MG63 (cell line): ENCODE measurements at places on chromosomes 2 and 18.
A peak's percentile ranks its signal among the peaks of the same experiment; 100 is the strongest.

GRCh38 chr2:45315861-45316260 is 295.2 kb downstream of the SRBD1 start:
- peak; percentile 74 for DNase-seq

DNA sequence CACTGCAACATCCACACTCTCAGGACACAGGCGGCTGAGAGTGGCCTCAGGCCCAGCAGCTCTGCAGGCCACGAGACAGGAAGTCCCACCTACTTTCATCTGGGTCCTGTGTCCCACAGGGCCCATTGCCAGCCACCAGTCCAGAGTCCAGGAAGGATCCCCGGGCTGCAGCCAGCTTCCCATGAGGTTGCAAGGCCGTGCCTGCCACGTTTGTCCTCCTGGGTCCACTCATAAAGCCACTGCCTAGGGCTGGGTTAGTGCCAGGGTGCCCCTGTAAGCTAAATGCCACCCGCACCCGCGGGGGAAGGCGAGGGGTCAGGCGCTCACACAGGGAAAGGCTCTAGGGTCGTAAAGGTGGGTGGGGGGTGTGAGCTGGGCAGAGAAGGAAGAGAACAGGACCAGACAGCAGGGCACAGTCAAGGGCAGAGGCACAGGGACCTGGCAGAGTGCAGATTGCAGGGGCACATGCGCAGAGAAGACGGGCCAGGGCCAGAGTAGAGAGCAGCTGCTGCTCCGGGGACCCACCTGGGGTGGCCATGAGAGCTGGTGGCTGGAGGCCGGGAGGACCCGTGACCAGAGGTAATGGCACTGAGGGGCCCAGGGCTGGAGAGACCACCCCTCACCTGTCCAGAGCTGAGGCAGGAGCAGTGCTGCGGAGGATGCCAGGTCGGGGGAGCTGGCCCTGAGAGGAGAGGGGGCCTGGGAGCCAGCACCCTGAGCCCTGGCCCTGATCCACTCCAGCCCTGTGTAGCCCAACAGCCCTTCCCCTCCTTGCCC is 8.0 kb downstream of the AGXT start:
- DNase-seq: no peak

DNA sequence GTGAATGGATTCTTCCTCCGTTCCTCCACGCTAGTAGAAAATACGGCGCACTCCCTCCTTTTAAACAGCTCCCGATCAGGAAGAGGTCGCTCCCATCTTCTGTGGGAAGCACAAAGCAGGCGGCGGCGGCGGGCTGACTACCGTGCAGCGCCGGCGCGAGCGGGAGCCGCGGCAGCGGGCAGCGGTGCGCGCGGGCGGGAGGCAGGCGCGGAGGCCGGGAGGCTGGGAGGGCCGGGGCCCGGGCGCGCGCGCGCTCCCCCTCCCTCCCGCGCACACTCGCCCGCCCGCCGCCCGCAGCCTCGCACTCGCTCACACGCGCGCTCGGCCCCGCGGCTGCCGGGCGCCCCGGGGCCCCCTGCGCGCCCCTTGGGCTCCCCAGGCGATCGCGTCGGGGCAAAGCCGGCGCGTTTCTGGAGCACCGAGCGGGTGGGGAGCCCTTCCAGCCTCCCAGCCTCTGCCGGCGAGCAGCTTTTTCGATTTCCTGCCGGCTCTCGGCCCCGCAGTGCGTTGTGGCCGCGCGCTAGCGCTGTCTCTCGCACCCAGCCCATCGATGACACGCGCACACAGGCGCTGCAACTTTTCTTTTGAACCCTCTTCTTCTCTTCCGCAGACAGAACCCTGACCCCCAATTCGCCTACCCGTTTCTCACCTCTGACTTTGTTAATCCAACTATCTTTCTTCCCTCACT is at the start of gene SLC8A1:
TSS of gene SLC8A1 (minus strand) at position 173 of the 688 bp plus-strand sequence.
- DNase-seq: peak; percentile 63

- DNase-seq: no peak
These were observed 20.5 kb downstream of the DDX18 start for GRCh38 chr2:117834992-117835391.

- peak; percentile 94 for DNase-seq
These were observed 4.2 kb upstream of the ODC1 start for GRCh38 chr2:10452312-10452711.

- DNase-seq: no peak
These were observed 32.3 kb downstream of the ASXL2 start for GRCh38 chr2:25845843-25846505.

DNA sequence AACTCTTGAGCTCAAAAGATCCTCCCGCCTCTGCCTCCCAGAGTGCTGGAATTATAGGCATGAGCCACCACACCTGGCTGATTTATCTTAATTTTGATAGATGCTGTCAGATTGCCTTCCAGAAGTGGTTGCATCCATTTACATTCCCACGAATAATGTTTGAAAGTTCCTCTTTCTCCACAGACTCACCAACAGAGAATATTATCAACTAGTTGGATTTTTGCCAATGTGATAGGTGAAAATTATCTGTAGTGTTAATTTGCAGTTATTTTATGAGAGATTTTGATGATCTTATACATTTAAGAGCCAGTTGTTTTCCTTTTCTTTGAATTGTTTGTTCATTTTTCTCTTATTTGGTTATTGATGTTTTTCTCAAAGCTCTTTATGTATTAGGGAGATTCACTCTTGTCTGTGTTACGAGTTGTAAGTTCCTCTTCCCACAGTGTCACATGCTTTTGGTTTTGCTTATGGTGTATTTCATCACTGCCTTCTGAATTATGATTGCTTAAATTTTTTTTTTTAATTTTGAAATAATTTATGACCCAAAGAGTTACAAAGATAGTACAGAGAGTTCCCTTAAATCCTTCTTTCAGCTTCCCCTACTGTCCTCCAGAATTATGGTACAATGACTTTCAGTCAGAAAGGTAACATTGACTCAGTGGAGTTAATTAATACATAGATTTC is 20.7 kb upstream of the NT5DC4 start:
- no peak for DNase-seq

DNA sequence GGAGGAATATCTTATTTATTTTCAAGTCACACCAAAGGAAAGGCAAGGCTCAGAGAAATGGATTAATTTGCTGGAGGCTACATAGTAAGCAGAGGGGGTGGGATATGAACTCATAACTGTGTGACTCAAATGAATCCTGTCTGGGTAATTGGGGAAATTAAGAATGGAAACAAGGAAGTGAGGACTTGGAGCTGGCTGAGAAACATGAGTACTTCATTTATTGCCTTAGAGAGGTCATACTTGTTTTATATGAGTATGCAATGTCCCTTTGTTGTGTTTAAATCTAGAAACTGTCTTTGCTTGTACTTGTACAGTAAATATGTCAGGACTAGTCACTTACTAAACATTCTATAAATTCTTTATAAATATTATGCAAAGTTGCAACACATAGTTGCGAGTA is 2166.7 kb upstream of the PIK3C3 start:
- DNase-seq: no peak

DNA sequence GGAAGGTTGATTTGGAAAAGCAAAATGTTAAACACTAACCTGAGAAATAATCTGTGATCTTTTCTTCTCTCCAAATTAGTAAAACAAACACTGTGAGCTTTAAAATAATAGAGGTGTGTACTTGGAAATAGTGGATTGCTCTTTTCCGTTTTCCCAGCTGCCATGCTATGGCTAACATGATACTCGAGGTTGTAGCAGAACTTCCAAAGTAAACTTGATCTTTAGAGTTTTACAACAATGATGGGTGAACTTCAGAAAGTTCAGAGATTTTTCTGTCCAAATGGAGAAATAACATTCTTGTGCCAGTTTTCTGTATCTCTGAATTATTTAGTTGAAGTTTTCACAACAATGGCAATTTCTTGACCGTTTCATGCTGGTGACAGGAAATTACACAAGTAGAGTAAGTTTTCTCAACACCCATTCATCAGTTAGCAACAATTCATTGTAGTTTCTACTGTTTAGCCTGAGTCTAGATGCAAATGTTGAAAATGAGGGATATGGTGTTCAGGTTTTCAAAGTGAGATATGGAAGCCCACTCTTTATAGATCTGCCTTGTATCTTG is 135.3 kb upstream of the CTAGE1 start:
- no peak for DNase-seq

DNA sequence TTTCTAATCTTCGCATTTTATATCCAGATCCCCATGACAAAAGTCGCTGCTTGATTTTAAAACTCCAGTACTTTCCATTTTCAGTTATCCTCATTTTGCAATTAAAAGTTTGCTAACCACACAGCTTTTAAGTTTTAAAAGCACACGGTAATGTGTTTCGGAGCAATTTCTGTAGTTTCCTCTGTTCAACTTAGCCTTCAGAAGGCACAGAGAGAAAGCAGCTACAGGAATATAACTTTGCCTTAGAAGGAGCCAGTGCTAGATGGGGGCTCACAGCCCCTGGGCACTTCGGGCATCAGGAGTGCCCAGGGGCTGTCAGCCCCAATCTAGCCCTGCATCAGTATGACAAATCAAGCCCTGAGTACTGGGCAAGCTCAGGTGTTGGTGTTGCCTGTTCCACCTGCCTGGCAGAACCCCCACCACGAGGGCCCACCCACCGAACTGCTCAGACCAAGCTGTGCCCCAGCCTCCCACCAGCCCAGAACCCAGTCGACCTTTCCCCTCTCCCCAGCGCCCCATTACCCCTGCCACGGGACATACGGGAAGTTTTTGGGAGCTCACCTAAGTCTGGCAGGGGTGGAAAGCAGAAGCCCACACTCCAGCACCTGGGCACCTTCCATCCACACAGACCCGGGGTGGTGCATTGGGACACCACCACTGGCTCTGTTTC is 47.3 kb downstream of the TRABD2A start:
- no peak for DNase-seq

DNA sequence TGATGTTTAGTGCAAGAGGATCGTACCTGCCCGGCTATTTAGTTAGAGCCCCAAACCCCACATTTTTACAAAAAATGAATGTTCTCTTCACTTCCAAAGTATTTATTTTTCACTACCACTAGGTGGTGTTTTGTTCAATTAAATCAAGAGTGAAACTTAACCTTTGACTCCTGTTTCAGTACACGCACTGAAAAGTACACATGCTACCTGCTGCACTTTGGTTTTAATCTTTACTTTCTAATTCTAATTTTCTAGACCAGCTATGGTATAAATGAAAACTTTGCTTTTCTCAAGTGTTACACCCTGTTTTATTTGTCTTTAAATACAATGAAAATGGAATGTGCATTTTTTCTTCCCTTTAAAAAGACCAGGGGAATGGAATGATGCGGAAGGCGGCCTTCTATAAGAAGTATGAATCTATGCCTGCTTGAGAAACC is 31.4 kb upstream of the CHN1 start:
- no peak for DNase-seq

- no peak for DNase-seq
These were observed 53.0 kb downstream of the EPAS1 start for GRCh38 chr2:46350029-46350689.

DNA sequence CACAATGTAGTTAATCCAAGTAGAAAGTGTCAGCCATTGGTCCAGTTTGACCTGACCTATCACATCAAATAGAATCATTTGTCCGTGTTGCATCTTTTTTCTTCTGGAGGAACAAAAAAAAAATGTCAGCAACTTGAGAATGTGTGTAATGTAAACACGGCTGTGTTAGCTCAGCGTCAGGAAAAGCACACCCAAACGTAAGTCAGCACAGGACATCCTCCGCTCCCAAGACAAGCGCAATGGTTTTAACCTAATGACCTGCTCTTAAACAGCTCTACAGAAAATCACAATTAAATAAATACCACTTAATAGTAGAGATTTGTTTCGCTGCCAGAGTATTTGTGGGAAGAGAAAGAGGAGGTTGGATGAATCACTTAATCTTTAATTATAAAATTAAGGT is 59.4 kb downstream of the OSR1 start:
- DNase-seq: no peak

DNA sequence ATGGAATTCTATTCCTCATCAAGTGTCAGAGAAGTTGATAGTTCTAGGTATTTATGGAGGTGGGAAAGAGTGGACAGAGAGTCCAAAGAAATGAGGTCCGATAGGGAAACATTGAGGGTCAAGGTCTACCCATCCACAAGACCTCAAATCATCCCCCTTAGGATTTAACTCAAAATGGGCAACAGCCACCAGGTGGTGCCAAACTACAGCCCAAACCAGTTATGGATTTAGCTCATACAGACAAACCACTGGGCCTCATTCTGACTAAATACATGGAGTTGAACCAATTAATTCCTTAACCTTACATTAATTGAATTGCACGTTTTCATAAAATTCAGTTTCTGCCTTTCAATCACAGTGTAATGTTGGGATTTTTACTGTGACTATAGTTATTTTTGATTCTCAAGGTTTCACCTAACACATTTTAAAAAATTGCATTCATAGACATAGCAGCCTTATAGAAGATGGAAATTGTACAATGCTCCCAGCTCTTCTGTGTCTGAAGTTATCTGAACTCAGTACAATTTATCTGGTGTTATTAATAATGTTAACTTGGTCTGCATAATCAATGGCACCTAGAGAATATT is 98.2 kb upstream of the HNMT start:
- peak; percentile 15 for DNase-seq

- no peak for DNase-seq
These were observed 106.7 kb upstream of the FSHR start for GRCh38 chr2:49260979-49261538.

- DNase-seq: no peak
These were observed 6.1 kb downstream of the PPP4R1 start for GRCh38 chr18:9608298-9608697.

DNA sequence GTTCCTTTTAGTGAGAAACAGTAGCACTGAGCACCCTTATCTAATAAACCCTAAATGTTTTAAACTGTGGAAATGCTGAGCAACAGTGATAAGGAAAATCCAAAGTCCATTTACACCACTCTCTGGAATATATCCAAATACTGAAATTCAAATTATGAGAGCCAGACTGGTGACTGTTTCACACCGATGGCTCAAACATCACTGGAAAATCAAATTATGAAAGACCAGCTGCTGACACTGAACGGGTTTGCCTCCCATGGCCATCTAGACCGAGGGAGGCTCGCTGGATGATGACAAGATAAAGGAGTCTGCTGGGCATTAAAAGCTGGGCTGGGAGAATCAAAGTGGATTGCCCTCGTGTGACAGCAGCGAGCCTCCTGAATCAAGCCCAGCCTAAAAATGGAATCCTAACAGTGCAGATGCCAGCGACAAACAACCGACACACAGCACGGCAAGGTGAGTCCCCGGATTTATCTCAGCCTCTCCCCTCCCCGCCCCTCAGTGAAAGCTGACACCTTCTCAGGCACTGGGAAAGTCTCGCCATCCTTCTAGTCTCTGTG is 30.3 kb downstream of the SERPINE2 start:
- no peak for DNase-seq

DNA sequence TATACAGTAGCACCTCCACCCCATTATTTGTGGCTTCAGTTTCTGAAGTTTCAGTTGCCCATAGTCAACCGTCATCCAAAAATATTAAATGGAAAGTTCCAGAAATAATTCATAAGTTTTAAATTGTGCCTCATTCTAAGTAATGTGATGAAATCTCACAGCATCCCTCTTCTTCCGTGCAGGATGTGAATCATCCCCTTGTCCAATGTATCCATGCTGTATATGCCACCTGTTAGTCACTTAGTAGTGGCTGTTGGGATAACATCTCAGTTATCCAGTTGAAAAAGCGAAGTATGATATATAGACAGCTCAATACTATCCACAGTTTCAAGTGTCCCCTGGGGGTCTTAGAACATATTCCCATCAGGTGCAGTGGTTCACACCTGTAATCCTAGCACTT is 119.1 kb upstream of the OTX1 start:
- DNase-seq: no peak
